ENCODE measurements at places on chromosomes 6 and 20. TPM values are rescaled to one million over a fixed set of nuclear protein-coding genes. Genes with fewer than 3 reads are reported as not detected.

TREM1 gene
- total RNA-seq, result 110 TPM

PHACTR3 gene
- total RNA-seq, result 12.0 TPM

VIP gene
- total RNA-seq, result 0.55 TPM

OXT gene
- not detected for total RNA-seq

- H3K27me3 ChIP-seq, result no peaks in the 10 kb centered on the region
- no peaks in the 10 kb centered on the region for H3K4me1 ChIP-seq
- peak; percentile 98 for DNase-seq
- H3K36me3 ChIP-seq, result no peaks in the 10 kb centered on the region
- H3K4me3 ChIP-seq, result no peak overlapping the region
Observed at GRCh38 chr6:33375143-33375671, 16.4 kb upstream of the KIFC1 start.

DNA sequence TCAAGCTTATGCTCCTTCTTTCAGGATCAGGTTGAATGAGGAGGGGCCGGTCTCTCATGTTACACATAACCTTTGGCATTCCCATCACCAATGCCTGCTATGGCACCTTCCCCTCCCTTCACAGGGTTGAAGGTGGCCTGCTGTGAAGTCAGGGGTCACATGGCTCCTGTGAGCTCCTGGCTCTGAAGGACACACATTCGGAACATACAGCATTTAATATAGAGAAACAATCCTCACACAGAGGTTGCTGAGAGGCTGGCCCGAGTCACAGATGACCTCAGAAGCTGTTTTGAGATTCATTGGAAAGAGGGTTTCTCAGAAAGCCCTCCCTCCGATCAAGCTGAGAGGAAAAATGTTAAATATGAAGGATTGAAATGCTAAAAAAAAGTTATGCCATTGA is 82.1 kb downstream of the PSMG4 start:
- DNase-seq, result peak; percentile 79
- H3K27me3 ChIP-seq, result no peaks in the 10 kb centered on the region
- peaks cover 5% of the 10 kb centered on the region for H3K4me1 ChIP-seq

GRCh38 chr6:52435345-52435744 is 15.2 kb downstream of the EFHC1 start:
- peaks cover 11% of the 10 kb centered on the region for H3K36me3 ChIP-seq
- no peak overlapping the region for H3K27ac ChIP-seq
- no peaks in the 10 kb centered on the region for H3K4me1 ChIP-seq
- no peak overlapping the region for H3K4me3 ChIP-seq

GRCh38 chr6:44071670-44072451 is 55.4 kb downstream of the MRPL14 start:
- H3K36me3 ChIP-seq, result no peaks in the 10 kb centered on the region
- H3K4me3 ChIP-seq, result no peak overlapping the region
- no peak overlapping the region for H3K27ac ChIP-seq
- peak; percentile 74 for DNase-seq

Measured in lung (tissue), 17 donors.